ENCODE measurements at places on chromosomes 6 and 20. TPM values are rescaled to one million over a fixed set of nuclear protein-coding genes. Genes with fewer than 3 reads are reported as not detected.

DNA sequence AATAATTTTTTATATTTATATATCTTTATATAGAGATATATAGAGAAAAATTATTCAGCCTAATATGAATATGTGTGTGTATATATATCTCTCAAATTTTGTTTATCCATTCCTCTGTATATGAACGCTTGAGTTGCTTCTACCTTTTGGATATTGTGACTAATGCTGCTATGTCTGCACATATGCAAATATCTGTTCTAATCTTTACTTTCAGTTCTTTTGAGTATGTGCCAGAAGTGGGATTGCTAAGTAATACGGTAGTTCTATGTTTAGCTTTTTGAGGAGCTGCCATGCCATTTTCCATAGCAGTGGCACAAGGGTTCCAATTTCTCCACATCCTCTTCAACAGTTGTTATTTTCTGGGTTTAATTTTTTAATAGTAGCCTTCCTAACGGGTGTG, 72.8 kb upstream of the CEP85L start:
- no peak for DNase-seq

DNA sequence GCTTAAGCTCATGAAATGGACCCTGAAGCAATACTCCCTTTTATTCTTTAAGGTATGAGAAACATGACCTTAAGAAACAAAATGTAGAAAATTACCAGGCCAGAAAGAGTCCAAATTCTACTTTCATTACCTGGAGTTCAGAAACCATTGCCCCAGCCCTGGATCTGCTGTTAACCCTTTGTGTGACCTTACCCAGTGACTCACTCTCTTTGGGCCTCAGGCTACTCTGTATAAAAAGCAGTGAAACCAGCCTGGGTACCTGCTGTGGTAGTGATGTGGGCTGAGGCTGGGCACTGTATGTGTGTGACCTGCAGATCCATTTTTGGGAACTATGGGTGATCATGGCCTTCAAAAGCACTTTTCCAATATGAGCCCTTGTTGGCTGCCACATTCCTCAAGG, 47.2 kb downstream of the SLC9A8 start:
- no peak for DNase-seq

DNA sequence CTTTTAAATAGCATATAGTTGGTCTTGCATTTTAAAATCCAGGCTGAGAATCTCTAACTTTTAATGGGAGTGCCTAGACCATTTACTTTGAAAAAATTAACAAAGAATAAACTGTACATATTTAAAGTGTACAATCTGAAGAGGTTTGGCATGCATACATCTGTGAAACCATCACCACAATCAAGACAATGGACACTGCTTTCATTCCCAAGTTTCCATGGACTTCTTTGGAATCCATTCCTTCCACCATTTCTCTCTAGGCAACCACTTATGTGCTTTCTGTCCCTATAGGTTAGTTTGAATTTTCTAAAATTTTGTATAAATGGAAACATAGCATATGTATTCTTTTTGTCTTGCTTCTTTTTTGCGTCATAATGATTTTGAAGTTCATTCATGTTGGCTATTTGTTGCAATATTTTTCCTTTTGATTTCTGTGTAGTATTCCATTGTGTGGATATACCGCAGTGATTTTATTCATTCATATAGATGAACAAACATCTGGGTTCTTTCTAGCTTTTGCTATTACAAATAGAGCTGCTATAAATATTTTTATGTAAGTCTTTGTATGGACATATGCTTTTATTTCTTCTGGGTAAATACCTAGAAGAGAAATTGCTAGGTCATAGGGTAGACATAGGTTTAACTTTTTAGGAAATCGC, 50.9 kb downstream of the NEDD9 start:
- no peak for DNase-seq

DNA sequence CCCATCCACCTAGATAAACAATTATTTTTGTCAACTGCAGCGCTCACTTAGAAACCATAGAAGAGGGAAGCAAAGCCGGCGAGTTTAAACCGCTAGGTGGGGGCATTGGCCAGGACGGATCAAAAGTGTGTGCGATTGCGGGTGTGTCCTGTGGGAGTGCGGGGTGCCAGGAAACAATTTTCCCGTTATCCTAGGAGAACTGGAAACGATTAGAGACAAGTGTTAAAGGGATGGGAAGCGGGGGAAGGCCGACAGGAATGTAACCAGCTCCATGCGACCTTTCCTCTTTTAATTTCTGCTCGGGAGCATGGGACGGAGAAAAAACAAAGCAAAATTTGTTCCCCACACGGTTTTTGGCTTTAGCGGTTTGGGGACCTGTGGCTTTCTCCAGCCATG, 2.8 kb upstream of the HTR1B start:
- DNase-seq, result no peak

DNA sequence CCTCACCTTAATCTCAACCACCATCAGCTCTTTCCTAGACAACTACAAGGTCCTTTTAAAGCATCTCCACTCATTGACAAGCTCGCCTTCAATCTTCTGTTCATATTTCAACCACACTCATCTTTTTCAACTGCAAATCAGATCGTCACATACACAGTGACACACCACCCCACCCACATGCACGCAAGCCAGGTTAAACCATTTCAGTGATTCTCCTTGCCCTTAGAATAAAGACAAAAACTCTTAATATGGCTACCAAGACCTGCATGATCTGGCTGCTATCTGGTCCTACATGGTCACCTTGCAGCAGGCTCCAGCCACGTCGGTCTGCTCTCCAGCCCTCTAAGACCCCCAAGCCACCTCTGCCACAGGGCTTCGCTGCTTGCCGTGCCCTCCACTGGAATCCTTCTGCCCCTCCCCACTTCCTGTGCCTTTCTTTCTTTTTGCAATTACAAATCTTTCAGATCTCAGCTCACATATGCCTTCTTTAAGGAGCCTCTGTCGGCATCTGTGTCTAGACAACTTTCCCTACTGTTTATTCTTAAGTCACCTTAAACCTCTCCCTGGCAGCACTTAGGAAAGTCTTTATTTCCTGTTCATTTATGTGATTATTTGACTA, 507.3 kb upstream of the ARID1B start:
- DNase-seq, result no peak

DNA sequence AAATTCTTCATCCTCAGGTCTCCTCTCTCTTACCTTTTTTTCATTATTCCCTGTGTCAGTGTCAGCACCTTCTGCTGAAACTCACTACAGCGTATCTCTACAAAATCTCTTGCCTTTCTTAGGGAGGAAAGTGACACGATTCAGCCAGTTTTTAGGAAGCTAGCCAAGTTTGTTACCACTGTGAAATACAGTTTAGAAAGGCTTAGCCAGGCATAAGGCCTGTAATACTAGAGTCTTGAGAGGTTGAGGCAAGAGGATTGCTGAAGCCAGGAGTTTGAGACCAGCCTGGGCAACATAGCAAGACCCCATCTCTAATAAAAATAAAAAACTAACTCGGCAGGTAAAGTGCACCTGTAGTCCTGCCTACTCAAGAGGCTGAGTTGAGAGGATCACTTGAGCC, 16.7 kb downstream of the TAB2 start:
- DNase-seq, result peak; percentile 65

The PTK6 gene
- 0.55 TPM for total RNA-seq

The C20orf141 gene
- not detected for total RNA-seq

The NCOA5 gene
- 30.5 TPM for total RNA-seq

The RFX6 gene
- total RNA-seq, result not detected

The ELOVL4 gene
- total RNA-seq, result 2.8 TPM

Measured in kidney epithelial cell (primary cell).